Fibroblast of lung (primary cell): ENCODE measurements at places on chromosomes 7 and 10. TPM values are rescaled to one million over a fixed set of nuclear protein-coding genes. Genes with fewer than 3 reads are reported as not detected.

Gene IFIT1B
- total RNA-seq, result under 0.01 TPM in 1 of 2 replicates, not detected in the other

Gene NUB1
- 42.9 and 44.4 TPM in 2 replicates for total RNA-seq

DNA sequence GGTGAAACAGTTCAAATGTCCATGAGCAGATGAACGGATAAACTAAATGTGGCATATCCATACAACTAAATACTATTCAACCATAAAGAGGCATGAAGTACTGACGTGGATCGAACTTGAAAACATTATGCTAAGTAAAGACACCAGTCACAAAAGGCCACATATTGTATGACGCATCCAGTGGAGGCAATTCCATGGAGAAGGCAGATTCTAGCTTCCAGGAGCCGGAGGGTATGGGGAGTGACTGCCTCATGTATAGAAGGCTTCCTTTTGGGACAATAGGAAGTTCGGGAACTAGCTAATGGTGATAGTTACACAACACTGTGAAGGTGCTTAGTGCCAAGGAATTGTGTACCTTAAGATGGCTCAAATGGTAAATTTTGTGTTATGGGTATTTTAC, 98.4 kb downstream of the VIPR2 start:
- no peak for DNase-seq

DNA sequence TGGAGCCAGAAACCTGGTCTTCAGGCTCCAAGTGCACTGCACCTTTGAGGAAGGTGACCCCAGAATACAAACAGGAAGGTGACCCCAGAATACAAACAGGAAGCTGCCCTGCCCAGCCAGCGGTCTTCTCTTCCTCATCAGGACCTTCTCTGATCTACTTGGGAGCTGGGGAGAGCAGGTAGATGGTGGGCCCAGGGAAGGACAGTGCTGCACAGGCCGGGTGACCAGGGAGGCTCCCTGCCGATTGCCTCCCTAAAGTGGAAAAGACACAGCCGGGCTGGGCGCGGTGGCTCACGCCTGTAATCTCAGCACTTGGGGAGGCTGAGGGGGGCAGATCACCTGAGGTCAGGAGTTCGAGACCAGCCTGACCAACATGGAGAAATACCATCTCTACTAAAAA, 151.8 kb upstream of the CHST15 start:
- DNase-seq, result no peak

- no peak for DNase-seq
Observed at GRCh38 chr10:109846832-109847231, 76.5 kb downstream of the XPNPEP1 start.

DNA sequence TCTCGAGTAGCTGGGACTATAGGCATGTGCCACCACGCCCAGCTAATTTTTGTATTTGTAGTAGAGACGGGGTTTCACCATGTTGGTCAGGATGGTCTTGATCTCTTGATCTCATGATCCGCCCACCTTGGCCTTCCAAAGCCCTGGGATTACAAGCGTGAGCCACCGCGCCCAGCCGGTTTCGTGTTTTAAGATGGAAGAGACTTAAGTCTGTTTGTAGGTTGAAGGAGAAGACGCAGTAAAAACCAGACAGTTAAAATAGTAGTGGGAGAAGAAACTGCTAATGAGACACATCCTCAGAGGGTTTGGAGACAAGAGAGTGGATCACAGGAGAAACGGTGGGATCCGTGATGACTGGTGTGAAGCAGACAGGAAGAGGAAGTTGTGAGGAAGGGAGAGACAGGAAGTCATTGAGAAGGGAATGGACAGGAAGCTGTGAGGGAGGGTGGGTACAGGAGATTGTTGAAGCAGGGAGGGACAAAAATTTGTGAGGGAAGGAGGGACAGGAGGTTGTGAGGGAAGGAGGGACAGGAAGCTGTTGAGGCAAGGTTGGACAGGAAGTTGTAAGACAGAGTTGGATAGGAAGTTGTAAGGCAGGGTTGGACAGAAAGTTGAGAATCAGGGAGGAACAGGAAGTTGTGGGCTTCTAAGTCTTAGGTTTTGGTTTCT, 115.5 kb downstream of the WDFY4 start:
- no peak for DNase-seq

- DNase-seq, result no peak
Observed at GRCh38 chr7:151882734-151883133, 5.8 kb upstream of the PRKAG2 start.

Gene OPTN
- 99.6 and 156 TPM in 2 replicates for total RNA-seq

GRCh38 chr7:85693326-85693725, 506.5 kb upstream of the SEMA3D start:
- no peak for DNase-seq

Gene PPRC1
- total RNA-seq, result 9.9 and 10.0 TPM in 2 replicates

Gene AGR2
- not detected in 2 replicates for total RNA-seq

- DNase-seq, result no peak
Observed at GRCh38 chr10:1658658-1659057, 78.7 kb downstream of the ADARB2 start.

- no peak for DNase-seq
Observed at GRCh38 chr7:43278088-43278644, 165.7 kb downstream of the HECW1 start.

Gene GIMAP2
- 13.9 and 16.2 TPM in 2 replicates for total RNA-seq

Gene PON3
- under 0.01 TPM in 2 replicates for total RNA-seq

Gene GPR37
- 6.9 and 20.6 TPM in 2 replicates for total RNA-seq

DNA sequence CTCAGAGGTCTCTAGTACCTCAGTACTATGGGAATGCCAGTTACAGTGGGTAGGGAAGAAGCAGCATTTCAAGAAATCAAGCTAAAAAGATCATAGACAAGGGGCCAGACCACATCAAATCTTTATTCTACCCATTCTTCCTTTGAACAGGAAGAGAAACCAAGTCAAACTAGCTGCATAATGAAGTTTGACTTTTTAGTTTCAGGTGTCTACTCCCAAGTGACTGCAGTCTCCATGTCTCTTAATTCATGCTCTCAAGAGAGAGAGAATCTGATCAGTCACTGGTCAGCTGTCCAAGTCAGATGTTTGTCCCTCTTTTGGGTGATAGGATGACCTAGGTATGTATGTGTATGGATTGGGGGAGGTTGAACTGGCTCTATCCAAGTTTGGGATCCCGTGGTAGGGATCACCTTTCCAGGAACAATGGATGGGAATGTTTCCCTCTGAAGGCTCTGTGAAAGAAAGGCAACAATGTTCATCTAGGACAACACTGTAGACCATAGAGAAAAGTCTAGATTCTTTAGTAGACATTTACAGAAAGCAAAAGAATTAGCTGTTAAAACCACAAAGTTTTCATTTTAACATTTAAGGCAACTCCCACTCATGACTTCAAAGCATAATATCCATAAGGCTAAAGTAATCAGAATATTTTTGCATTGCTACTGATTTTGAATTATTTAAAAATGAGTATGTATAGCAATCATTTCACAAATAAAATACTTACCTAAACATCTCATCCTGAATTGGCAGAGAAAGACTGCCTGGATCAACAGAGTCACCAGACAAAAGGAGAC, 30.1 kb upstream of the PRTFDC1 start:
- no peak for DNase-seq

DNA sequence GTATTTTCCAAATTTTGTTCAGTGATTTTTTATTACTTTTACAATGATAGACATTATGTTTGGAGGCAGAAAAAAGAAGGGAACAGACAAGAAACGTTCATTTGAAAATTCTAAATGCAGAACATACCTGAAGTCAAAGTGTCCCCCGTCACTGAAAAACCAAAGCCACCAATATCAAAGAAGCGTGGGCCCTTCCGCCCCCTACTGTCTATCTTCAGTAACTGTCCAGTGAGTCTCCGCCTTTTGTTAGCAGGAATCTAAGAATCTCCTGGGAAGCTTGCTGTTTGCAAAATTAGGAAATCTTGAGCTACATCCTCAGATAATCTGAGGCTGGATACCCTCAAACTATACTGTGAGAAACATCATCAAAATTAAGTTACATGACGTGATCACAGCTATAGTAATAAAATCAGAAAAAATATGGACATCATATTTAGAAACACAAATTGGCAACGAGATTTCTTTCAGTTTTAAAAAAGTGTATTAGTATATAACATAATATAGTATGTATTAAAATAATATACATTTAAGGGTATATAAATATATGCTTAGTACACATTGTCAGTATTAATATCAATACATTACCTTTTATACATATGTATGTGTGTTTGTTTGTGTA, 169.3 kb upstream of the AKR1E2 start:
- DNase-seq, result peak; percentile 83

DNA sequence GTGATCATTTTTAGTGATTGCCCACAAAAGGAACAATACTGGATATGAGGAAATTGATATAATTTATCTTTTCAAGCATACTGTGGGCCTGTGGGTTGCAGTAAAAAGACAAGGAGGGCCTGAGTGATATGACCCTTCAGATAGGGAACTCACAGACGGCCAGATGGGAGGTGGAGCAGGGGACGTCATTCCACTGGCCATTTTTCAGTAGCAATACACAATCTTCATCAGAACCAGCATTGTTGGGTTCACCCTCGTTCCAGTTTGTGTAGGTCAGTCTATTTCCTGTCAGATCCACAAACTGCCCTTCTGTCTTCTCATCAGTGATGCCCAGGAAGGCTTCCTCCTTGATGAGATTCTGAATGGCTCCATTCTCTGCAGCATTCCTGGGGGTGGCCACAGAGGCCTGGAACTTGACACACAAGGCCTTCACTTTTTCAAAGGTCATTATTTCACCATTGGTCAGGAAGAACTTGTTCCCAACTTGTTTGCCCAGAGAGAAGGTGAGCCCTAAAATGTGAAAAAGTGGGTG, 4.5 kb downstream of the MBL2 start:
- DNase-seq, result no peak

Gene GIMAP1
- total RNA-seq, result under 0.01 TPM in 2 replicates

DNA sequence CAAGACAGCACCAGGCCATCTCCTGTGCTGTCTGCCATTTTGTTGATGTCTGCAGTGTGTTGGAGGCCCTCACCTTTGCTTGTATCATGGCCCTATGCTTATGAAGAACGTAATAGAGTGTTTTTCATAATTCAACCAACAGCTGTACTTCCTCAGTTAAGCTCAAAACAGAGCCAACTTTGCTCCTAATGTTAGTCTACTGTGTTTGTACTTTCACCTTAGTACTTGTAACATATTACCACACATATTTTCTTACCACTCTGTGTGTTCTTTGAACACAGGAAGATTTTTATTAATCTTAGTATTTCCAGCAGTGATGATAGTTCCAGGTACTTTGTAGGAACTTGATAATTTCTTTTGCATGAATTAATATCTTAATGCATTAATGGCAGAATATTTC, 5.9 kb downstream of the ZNF33A start:
- DNase-seq, result no peak

Gene HOXA1
- 0.50 and 0.51 TPM in 2 replicates for total RNA-seq

DNA sequence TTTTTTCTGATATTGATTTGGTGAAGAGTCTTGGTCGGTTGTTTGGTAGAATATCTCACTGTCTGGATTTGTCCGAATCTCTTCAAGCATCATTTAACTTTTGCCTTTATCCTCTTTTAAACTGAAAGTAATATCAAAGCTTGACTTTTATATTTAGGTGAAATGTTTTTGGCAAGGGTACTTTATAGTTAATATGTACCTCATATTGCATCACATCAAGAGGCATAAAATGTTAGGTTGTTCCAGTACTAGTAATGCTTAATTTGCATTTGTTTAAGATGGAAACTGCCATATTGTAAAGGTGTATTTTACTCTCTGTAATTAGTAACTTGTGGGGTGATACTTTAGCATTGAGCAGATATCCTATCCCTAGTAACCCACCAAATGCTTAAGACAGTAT, 17.1 kb upstream of the DDX21 start:
- no peak for DNase-seq

- peak; percentile 82 for DNase-seq
Observed at GRCh38 chr7:91940572-91941341, at the start of gene AKAP9. TSS of gene AKAP9 (plus strand) at chr7:91940862. CDS start at chr7:91941100, 238 bp downstream.

DNA sequence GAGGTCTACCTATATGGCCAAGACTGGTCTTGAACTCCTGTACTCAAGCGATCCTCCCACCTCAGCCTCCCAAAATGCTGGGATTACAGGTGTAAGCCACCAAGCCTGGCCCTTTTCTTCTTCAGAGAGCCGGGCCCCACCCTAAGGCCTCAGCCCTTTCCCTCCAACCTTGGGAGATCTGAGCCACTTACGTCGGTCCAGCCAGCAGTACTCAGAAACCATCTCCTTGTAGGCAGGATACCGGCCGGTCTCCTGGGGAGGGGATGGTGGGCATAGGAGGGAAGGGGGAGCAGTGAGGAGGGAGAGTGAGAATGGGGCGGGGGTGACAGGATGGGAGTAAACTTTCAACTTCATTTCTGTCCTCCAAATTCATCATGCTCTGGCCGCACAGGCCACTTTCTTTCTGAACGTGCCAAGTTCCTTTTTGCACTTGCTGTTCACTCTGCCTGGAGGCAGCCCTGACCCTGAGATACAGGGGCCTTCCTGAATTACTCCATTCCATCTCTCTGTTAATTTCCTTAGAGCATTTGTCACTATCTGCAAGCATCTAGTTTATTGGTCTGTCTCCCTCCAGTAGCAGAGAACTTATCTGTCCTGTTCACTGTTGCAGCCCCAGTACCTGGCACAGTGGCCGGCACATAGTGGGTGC, 10.4 kb downstream of the PDZD7 start:
- no peak for DNase-seq

Gene FZD8
- 0.66 and 0.77 TPM in 2 replicates for total RNA-seq

DNA sequence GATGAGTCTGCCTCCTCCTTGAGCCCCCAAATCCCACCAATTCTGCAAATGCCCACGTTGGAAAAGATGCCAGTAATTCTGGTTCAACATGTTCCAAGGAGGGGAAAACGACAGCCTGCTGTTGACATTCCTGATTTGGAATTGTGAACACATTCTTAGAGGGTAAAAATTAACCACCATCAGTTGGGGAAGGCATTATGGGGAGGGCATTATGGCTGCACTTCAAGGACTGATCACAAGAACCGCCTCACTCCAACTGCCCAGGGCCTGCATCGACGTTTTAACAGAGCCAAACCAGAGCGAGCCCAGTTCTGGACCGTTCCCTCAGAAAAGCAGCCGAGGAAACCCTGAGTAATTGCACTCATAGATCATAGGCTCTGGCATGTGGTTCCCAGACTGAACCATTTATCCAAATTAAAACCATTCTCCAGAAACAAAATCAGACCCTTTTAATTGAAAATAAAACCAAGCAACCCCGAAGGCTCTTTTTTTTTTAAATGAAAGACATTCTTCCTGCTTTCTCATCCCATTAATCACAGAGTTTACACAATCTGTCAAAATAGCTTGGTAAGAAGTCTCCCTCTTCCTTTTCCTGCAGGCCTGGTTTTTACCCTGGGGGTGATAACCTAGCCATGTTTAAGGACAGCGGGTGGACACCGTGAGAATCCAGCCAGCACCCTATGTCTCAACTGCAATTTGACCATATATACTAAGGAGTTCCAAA, 8.0 kb downstream of the TNS3 start:
- DNase-seq, result peak; percentile 94

Gene CXCL12
- 526 and 611 TPM in 2 replicates for total RNA-seq
